ENCODE measurements at places on chromosomes 3 and 15.

DNA sequence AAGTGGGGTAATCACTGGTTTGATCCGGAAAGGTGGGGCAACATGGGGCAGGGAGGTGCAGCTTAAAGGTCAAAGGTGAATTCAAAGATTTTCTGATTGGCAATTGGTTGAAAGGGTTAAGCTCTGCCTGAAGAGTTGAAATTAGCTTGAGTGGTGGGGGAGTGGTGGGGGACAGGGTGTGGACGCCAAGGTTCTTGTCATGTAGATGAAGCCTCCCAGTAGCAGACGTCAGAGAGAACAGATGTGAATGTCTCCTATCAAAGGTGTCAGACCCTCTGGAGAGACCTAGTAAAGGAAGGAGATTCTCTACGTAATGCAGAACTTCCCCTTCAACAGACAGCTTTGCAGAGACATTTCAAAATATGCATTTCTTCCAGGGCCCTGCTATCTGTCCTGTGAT lies 62.8 kb downstream of the ABCC5 start:
- DNase-seq: no peak

- no peak for DNase-seq
Measured at GRCh38 chr15:53830707-53831386, 71.4 kb upstream of the WDR72 start.

GRCh38 chr15:29864501-29864900 lies 42.2 kb upstream of the TJP1 start:
- DNase-seq: no peak

DNA sequence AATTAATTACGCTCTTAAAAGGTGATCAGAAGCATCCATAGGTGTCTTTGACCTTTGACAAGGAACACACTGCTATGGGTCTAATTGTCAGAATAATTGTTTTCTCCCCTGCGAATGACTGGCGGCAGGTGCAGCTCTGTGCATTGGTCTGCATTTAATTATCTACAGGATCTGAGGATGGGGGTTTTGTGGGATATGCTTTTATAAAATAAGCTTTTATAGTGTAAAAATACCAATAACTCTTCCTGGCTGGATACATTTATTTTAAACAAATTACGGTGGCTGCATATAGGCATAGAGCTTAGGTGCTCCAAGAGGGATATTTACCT lies 201.6 kb upstream of the RGMA start:
- no peak for DNase-seq

DNA sequence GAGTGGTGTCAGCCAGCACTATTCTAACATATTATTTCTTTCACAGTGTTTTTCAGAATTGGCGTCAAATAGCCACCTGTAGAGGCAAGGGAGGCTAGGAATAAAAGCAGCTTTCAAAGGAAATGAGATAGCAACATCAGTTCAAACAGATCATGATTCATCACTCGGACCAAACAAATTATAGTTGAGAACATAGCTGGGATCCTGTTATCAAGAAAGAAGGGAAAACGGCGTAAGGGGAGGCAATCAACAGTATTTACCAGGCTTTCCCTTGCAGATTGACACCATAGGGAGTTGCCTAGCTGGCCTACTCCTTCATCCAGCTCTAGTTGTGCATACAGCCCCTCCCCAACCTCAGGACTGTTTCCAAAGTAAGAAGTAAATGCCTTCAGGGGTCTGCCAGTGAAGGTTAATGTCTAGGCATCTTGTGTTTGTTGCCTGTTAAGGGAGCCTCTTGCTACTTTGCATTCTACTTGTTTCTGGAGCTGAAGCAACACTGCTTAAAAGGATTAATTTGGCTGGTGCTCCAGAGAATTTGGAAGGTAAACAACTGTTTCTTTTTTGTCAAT lies 286.5 kb downstream of the NSUN3 start:
- DNase-seq: no peak

GRCh38 chr3:42192334-42193200 lies 73.4 kb downstream of the CCK start:
- peak; percentile 75 for DNase-seq

GRCh38 chr3:149848238-149848637 lies 35.2 kb downstream of the RNF13 start:
- DNase-seq: peak; percentile 63
